ENCODE measurements at places on chromosomes 6 and 20. TPM values are rescaled to one million over a fixed set of nuclear protein-coding genes. Genes with fewer than 3 reads are reported as not detected.

Gene OOEP
- total RNA-seq = not detected

Gene TRIM40
- 30.7 TPM for total RNA-seq

DNA sequence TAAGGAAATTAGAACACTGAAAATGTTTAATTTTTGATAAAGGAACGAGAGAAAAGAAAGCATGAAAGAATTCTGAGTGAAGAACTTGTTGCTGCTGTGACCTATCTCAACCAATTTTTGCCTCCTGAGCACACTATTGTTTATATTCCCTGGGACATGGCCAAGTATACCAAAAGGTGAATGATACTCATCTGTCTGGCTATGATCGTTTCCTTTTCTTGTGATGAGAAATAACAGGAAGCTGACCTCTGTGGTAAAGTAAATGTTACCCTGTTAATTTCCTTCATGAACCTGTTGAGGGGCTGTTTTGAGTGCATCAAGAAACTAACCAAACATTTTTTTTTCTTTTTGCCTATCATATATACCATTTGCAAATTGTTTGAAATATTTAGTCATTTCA is 69.1 kb downstream of the FIG4 start:
- DNase-seq = no peak

- DNase-seq = no peak
Measured at GRCh38 chr6:79065232-79065631, 12.8 kb downstream of the PHIP start.

- no peak for DNase-seq
Measured at GRCh38 chr6:52390361-52390727, 28.4 kb downstream of the PAQR8 start.

Gene MUC22
- total RNA-seq = not detected

GRCh38 chr6:150617496-150618460 is 18.1 kb downstream of the PLEKHG1 start:
- DNase-seq = no peak

GRCh38 chr6:38775870-38776269 is 60.8 kb downstream of the DNAH8 start:
- no peak for DNase-seq

DNA sequence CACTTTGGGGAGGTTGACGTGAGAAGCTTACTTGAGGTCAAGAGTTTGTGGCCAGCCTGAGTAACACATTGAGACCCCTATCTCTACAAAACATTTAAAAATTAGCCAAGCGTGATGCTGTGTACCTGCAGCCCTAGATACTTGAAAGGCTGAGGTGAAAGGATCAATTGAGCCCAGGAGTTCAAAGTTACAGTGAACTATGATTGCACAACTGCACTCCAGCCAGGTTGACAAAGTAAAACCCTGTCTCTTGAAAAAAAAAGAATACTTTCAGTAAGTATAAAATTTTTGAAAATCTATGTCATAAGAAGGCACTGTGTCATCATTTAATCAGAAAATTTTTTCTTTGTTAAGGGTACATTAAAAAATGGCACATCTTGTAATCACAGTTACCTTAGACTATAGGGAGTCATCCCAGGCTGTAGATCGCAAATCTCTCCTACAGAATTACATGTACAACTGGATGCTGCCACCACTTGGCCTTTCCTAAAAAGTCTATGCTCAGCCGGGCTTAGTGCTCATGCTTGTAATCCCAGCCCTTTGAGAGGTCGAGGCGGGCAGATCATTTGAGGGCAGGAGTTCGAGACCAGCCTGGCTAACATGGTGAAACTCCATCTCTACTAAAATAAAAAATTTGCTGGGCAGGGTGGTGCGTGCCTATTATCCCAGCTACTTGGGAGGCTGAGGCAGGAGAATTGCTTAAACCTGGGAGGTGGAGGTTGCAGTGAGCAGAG is 17.0 kb upstream of the MRS2 start:
- DNase-seq = no peak
